ENCODE measurements at places on chromosomes 7 and 10.
A peak's percentile ranks its signal among the peaks of the same experiment; 100 is the strongest.

- DNase-seq = no peak
These were observed 460.0 kb upstream of the NRP1 start for GRCh38 chr10:33794460-33794859.

GRCh38 chr7:48872548-48872947, 51.8 kb upstream of the CDC14C start:
- DNase-seq = no peak

DNA sequence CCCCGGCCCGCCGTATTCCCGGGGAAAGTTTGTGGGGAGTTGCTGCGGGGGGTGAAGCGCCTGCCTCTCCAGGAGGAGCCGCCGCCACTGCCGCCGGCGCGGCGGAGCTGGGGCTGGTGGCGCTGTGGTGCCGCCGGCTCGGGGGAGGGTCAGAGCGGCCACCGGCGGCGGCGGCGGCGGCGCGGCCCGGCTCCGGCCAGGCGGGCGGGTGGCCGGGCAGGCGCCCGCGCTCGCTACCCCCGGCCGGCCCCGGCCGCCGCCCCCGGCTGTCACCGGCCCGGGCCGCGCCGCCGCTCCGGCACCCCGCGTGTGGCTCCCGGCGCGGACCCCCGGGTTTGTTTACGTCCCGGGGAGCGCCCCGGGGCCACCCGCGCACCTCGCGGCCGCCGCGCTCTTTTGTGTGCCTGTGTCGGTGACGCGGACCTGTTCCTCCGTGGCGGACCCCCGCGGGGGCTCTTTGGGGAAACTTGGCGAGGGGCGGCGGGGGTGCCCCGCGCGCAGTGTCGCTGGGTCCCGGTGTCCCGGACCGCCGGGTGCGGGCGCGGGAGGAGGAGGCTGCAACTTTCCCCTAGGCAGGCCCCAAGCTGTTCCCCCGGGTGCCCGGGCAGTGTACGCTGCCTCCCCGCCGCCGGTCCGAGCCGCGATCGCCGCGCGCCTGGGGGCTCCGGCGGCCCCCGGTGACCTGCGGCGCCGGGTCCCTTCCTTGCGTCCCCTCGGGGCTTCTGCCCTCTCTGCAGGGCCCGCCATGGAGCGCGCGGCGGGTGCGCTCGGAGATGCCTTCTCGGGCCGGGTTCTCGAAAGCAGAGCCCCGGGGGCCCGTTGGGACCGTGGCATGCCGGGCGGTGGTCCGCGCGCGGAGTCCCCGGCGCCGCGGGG, 593 bp upstream of the CUX1 start:
- peak; percentile 62 for DNase-seq

- DNase-seq = peak; percentile 70
These were observed 163.7 kb downstream of the SEMA3D start for GRCh38 chr7:85023066-85023712.

DNA sequence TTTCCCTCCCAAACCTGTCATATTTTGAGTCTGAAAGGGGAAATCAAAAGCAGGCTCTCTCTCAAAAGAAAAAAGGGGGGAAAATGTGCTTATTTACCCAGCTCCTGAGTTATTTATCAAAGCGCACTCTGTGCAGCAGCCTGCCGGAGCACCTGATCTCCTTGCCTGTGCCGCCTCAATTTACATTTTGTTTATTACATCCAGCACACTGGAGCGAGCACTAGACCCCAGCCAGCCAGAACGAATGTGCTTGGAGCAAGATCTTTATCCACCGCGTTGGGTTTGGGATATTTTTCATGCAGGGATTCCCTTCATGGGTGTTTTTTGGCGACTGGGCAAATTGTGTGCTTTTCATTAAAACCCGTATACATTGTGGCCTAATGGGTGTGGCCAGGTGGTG, 161.9 kb upstream of the INSYN2A start:
- no peak for DNase-seq

DNA sequence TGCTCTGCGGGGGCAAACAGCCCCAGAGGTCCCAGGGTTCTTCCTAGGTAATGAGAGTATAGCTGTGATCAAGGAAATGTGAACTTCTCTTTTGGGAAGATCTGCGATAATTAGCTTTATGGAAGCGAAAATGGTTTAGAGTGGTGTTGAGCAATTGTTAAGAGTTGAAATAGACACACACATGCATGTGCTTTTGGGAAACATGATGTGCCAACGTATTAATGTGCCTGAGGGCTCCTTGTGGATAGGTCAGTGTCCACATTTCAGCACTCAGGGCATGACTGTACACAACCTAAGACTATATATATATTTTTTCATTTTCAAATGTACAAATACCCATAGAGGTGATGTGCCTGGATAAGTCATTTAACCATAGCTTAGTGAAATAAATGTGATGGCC, 67.0 kb downstream of the GSDME start:
- no peak for DNase-seq

DNA sequence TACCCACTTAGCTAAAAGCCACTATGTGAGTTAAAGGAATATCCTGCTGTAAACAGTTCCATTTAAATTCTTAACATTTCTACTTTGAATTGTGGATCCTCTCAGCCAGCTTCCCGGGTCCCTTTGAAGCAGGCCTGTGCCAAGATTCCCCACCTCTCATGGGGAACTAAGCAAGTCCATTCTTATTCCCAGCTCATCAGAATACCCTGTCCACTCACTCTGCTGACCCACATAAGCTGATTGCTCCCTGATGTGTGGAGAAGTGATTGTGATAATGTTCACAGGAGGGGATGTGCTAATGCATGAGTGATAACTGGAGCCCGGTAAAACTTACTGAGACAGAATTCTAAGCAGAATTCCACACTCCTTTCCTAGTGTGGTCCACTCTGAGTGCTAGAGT, 709.7 kb downstream of the CNTNAP2 start:
- peak; percentile 60 for DNase-seq
